ENCODE measurements at places on chromosomes 2 and 18. TPM values are rescaled to one million over a fixed set of nuclear protein-coding genes. Genes with fewer than 3 reads are reported as not detected.

Gene SH3RF3
- 6.6 TPM for total RNA-seq

- DNase-seq = no peak
These were observed 17.5 kb upstream of the CEP192 start for GRCh38 chr18:12973562-12974213.

Gene CFAP53
- total RNA-seq = 0.11 TPM

Gene ALLC
- not detected for total RNA-seq

DNA sequence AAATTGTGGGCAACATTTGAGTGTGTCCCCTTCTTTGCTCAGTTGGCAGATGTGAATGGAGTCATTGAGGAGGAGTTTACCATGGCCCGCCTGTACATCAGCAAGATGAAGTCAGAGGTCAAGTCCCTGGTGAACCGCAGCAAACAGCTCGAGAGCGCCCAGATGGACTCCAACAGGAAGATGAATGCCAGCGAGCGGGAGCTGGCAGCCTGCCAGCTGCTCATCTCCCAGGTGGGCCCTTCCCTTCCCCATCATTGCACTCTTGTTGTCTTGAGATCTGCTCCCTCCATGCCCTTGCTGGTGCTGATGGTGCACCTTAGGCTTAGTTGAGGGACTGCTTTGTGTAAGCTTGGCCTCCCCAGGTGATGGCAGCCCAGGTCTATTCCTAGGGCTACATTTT, 47.5 kb upstream of the LYPD6B start:
- DNase-seq = no peak

Gene RESP18
- total RNA-seq = not detected

Gene ETAA1
- total RNA-seq = 3.7 TPM

DNA sequence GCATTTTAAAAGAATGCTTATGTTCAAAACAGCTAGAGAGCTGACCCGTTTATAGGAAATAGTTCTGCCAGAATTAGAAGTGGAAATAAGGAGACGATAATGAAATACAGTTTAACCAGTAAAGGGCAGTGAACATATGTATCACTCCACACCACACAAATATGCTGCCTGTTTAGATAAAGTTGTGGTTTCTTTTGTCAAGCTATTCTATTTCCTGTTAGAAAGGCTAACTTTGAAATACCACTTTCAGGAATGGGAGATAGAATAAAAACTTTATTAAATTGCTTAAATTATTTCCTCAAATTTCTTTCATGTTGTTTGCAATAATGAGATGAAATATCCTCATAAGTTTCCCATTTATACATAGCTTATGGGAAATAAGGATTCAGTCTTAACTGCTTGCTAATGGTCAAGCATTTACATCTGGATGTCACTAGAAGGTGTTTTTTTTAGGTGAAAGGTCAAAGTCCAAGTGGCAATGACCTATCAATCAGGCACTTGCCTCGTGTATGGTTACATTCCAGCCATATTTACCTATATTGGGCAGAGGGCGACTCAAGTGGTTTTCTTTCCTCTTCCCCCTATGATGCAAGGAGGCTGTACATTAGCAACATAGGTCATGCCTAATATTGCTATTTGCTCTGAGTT, 148.9 kb downstream of the ZEB2 start:
- DNase-seq = no peak

- DNase-seq = no peak
These were observed 166.9 kb downstream of the GLI2 start for GRCh38 chr2:120902592-120902991.

- DNase-seq = no peak
These were observed 97.1 kb downstream of the NOL10 start for GRCh38 chr2:10592652-10593051.

Gene SERPINB4
- total RNA-seq = not detected

Gene CROCC2
- not detected for total RNA-seq

- no peak for DNase-seq
These were observed 117.8 kb upstream of the NRXN1 start for GRCh38 chr2:51149725-51150124.

DNA sequence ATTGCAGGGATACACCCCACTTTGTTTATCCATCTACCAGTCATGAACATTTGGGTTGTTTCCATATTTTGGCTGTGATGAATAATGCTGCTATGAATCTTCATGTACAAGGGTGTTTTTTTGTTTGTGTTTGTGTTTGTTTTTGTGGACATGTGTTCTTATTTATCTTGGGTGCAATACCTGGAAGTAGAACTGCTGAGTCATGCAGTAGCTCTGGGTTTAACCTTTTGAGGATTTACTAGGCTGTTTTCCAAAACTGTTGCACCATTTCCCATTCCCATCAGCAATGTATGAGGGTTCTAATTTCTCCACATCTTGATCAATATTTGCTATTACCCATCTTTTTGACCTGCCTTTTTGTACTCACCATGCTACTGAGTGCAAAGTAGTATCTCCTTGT, 140.0 kb upstream of the CYP1B1 start:
- DNase-seq = no peak

DNA sequence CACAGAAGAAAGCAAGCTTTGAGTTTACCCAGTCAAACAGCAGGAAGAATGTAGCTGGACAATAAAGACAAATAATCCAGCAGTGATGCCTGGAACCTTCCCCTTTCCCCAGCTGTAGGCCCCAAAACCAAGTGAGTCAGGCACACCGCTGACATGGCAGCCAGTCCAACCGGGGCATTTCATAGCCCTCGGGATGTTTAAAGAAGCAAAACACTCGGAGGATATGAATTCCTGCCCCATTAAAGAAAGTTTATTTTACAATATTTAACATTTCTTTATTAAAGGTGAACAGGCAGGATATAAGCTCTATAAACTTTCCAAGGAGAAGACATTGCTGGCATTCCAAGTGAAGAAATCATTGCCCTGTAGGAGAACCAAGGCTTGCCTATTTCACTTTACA, 507.6 kb upstream of the TNP1 start:
- DNase-seq = no peak

Gene MIB1
- 16.5 TPM for total RNA-seq

GRCh38 chr18:49524951-49525350, 36.9 kb upstream of the LIPG start:
- no peak for DNase-seq

Gene MC5R
- not detected for total RNA-seq

- DNase-seq = no peak
These were observed 41.0 kb upstream of the ZFP36L2 start for GRCh38 chr2:43267381-43267780.

DNA sequence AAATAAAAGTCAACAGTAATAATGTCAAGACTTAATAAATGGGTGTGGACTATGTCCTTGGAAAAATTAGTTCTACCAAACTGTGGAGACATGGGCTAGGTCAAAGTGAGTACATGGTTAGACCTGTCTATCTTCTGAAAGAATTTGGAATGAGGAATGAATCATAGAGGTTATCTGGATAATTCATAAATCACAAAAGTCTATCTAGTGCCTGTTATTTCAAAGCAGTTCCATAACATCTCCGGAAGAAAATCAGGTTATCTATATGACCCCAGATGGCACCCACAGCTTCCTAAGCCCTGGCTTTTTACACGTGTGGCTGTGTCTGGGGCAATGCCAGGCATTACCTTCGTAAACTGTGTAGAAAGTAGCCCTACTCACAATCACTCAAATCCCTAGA, 272.0 kb downstream of the ETAA1 start:
- no peak for DNase-seq

Gene CCDC121
- 6.1 TPM for total RNA-seq

Gene SOX11
- total RNA-seq = 0.81 TPM

DNA sequence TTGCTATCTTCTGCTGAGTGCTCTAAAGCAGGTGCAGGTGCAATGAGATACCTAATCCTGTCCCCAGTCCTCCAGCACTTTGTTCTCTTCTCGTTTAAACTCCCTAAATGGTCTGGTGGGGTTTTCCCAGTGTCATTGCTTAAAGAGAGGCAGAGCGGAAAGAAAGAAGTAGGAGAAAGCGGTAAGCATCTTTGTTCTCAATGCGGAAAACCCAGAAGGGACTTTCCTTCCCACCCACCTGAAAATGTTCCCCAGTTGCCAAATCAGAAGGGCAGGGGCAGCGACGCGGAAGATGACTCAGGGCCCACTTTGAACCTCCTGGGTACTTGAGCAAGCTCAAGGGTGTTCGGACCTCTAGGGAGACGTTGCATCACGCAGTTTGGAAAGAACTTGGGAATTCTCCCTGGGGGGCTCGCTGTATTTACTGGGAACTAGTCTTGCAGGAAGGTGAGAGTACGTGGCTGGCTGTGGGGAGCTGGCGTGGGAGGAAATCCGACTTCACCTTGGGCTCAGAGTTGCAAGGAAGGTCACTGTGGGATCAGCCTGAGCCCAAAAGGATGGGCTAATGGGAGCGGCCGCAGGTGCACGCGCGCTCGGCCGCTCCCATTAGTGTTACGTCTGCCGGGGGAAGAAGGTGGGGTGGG, 589 bp upstream of the SGPP2 start:
- no peak for DNase-seq

Gene NETO1
- not detected for total RNA-seq
